ENCODE measurements at places on chromosomes 12 and 14.

DNA sequence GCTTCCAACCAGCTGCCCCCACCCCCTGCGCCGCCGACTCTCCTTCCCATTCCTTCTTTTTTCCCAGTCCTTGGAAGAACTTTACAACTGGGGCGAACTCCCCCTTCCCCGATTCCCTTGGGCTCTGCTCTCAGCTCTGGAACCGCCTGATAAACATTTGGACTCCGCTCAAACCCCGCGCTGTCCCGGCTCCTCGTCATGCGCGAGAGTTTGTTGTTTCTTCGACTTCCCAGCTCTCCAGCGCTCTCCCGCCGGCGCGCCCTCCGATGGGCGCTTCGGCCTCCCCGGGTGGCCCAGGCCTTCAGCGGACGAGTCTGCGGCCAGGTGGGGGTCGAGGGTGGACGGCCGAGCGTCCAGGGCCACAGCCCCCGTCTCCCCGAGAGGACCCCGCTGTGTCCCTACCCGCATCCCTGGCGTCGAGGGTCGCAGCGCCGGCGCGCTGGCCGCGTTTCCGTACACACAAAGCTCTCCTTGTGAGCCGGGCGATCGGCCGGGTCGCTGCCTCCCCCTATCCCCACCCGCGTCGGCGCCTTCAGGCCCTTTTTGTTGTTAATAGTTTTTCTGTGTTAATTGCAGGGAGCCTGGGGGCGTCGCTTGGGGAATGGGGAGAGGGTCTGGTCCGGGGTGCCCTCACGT, 847 bp downstream of the MMP14 start:
- DNase-seq: peak; percentile 72

DNA sequence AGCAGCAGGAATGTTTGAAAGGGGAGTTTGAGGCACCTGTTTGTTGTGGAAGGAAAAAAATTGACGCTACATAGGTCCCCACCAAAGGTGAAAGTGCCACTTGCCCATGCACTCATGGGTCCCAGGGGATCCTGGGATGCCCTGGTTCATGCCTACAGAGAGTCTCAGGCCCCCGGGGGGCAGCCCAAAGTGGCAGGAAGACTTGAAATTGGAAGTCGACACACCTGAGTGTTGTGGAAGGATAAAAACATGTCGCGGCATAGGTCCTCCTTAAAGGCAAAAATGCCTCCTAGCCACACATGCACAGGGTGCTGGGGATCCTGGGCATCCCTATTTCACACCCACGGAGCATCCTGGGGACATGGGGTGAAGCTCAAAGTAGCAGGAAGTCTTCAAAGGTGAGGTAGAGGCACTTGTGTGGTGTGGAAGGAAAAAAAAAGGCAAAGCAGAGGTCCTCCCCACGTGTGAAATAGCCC, 576.1 kb downstream of the ALG10 start:
- DNase-seq: no peak

GRCh38 chr14:69910871-69911270, 31.7 kb downstream of the SMOC1 start:
- DNase-seq: no peak

DNA sequence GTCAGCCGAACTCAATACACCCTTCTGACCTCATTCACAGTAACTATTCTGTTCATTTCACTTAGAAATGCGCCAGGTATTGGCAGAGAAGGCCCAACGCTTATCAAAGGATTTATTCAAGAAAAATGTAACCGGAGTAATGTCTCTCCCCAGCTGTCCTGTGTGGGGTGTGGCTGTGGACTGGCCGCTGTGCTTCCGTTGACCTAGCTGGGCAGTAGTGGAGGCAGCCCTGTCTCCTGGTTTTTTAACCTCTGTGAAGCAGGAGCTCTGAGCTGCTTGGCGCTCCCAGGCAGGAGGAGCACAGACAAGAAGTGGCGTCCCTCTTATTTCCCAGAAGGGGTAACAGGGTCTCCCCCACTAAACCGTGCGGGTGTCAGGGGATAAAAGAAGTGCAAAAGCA, 85.2 kb downstream of the ESR2 start:
- no peak for DNase-seq

GRCh38 chr12:131002216-131002631, 48.5 kb downstream of the ADGRD1 start:
- DNase-seq: no peak

DNA sequence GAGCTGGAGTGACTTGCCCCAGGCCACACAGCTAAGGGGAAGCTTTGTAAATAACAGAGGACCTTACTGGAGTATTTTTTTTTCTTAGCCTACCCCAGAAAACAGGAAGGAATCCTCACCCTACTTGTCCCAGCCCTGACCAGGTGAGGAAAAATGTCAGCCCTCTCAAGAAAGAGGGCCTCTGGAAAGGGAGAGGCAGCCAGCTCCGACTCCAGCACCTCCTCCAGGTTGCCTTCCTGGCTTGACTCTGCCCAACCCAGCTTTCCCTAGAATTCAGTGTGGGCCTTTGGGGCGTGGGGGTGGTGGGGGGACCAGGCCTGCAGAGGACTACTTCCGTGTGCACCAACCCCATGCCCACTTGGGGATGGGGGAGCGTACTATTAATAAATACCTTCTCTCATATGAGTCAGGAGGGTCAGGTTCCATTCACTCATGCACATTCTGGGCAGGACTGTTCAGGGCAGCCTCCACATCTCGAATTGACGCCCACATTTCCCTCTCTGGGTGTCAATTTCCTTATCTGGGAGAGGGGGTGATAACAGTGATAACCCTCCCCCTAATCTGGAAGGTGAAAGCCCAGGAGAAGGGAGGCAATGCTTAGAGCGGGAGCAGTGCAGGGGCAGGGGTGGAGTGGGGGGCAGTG, 5.2 kb downstream of the RHOF start:
- DNase-seq: no peak

- peak; percentile 72 for DNase-seq
Measured at GRCh38 chr12:114668151-114668885, 15.7 kb downstream of the TBX3 start.

DNA sequence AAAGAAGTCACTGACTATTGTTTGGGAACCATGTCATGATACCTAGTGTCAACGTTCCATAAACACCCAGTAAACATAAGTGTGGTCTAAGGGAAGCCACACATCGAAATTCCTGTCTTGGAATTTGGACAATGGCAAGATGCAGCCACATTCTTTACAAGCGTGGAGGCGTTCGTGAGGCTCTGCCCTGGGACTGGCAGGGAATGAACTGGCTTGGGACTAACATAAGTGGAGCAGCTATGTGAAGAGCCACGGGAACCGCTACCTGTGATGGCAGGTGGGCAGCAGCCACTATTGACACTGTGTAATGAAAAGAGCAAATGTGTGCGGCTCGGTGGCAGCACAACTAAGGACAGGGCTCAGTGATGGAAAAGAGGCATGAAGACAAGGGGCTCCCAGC, 10.0 kb upstream of the NRIP2 start:
- no peak for DNase-seq

DNA sequence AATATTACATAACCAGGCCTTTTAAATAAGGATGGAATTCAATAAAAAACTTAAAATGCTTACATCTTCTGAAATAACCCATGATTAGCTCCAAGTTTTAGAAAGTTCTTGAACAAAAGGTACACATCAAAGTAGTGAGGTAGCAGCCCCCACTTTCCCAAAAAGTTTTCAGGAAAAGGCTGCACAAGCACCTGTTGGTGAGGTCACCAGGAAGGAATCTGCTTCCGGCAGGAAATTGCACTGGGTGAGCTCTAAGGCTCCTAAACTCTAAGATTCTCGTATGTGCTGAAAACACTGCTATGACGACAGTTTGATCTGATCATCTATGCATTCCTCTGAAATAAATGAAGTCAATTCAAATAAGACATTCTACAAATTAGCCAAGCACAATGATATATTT, 34.3 kb upstream of the TTC7B start:
- no peak for DNase-seq

- no peak for DNase-seq
Measured at GRCh38 chr12:63978519-63978918, 134.0 kb downstream of the SRGAP1 start.

DNA sequence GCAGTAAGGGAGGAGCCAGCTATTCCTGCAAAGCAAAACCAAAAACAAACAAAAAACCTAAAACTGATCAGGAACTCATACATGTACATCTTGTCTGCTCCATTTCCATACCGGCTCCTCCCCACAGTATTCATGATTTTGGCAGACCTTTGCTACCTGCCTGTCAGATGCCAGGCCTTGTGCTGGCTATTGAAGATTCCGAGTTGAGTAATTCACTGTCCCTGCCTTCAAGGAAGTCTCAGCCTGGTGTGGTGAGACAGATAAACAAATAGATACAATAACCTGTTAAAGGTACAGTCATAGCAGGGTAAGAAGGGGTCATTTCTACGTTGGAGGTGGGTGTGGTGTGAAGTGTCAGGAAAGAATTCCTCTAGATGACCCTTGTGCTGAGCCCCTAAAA, 42.7 kb downstream of the SUSD6 start:
- no peak for DNase-seq

DNA sequence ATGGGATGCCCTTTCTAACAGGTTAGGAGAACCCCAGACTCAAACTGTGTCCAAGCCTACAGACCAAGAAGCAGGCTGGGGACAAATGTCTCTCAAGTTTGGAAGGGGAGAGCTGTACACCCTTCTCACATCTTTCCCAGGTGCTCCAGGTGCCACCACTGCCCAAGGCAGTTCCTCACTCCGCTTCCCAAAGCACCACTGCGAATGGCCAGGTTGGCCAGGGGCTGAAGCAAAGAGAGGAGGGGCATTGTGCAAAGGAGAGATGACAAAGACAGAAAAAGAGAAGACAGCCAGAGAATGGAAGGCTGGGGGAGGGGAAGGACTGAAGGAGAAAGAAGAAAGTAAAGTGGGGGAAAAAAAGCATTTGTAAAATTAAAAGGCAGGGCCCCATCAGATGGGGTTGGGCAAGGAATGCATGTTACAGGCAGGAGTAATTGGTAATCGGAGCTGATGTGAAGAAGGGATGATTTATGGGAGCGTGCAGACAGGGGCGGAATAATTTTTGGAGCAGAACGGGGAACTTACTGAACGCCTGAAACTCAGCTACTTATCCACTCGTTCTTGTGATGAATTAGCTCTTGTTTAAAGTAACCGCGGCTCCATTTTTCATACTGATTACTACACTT, 165.8 kb downstream of the ESRRB start:
- no peak for DNase-seq

DNA sequence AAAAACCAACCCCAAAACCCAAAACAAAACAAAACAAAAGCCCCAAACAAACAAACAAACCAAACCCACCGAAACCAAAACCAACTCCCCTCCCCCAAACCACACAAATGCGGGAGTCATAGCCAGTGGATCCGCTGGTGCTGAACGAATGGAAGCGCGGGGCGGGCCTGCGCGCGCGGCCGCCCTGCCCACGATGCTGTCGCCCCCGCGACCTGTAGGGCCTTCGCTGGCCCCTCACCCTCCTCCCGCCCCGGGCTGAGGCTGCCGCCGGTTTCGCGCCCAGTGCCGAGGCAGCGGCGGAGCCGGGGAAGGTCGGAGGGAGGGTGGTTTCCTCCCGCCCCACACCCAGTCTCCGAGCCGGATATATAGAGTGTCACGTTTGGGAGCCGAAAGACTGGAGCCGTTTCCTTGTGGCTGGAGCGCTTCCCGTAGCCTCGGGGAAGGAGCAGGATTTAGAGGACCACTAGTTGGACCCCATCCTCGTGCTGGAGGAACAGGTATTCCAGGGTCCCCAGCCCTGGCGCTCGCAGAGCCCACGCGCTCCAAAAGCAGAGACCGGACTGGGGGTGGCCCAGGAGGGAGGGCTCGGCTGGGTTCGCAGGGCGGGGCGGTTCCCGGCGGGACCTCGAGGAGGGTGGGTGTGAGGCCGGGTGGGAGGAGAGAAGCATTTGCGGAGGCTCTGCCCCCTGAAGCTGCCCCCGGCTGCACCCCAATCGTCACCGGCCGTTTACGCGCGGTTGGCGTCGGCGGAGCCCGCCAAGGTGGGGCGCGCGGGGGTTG, at the start of gene FAR2:
Gene FAR2, plus strand, starts transcription at position 368 of the 780 bp plus-strand sequence. CDS start 121,172 bp downstream, outside the sequence.
- DNase-seq: peak; percentile 96
